ENCODE measurements at places on chromosomes 16 and 17.

DNA sequence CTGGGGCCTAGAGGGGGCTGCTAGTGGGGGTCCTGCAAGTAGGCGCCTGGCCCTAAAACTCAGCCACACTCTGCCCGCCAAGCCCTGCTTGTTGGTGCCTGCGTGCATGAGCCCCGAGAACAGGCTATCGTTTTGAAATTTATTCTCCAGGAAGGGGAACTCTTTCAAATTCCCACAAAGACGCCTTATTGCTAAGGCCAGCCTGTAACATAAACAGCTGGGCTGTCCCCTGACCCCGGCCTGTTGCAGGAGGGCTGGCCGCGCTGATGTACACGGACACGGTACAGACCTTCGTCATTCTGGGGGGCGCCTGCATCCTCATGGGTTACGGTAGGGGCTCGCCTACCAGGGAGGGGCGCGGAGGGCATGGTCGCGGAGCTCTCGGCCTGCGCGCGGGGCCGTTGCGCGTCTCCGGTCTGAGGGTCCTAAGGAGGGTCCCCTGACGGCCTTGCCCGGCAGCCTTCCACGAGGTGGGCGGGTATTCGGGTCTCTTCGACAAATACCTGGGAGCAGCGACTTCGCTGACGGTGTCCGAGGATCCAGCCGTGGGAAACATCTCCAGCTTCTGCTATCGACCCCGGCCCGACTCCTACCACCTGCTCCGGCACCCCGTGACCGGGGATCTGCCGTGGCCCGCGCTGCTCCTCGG, 4.3 kb downstream of the SLC5A2 start:
- peak; percentile 53 for DNase-seq

GRCh38 chr16:50304467-50305440, 38.4 kb downstream of the ADCY7 start:
- DNase-seq, result no peak

DNA sequence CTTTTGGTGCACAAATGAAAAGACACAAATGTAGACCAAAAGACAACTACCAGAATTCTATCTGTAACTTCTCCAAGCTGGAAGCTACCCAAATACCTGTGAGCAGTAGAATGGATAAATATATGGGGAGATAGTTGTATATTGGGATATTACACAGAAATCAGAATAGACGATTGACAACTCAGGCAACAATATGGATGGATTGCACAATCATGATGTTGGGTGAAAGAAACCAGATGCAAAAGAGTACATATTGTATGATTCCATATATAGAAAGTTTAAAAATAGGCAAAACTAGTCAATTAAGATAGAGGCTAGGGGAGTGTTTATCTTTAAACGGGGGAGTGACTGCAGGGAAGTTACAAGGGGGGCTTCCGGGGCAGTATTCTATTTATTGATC, 77.5 kb upstream of the NKD1 start:
- DNase-seq, result no peak

- DNase-seq, result no peak
Measured at GRCh38 chr17:47230864-47231263, 21.7 kb downstream of the MYL4 start.

GRCh38 chr17:45648642-45649041, 135.5 kb upstream of the CRHR1 start:
- no peak for DNase-seq

DNA sequence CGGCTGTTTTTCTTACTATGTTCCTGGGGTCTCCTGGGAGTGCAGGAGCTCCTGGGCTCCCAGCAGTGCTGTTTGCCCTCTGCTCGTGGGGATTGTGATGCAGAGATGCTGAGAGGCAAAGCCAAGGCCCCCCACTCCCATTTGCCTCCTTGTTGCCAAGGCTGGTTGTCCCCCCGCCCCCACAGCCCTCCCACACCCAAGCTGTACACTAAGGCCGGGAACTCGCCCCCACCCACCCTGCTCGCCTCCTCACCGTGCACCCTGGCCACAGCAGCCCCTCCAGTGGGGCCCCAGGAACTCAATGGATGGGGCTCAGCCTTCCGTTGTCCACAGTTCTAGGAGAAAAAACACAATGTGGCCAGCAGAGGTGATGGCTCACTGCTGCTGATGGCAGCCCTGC, 10.2 kb downstream of the NLRC3 start:
- DNase-seq, result no peak

- no peak for DNase-seq
Measured at GRCh38 chr17:8345951-8346665, 6.5 kb downstream of the ODF4 start.

- DNase-seq, result peak; percentile 34
Measured at GRCh38 chr17:47999582-47999981, 28.7 kb downstream of the CDK5RAP3 start.

GRCh38 chr17:6092182-6092902, 22.2 kb downstream of the WSCD1 start:
- no peak for DNase-seq

DNA sequence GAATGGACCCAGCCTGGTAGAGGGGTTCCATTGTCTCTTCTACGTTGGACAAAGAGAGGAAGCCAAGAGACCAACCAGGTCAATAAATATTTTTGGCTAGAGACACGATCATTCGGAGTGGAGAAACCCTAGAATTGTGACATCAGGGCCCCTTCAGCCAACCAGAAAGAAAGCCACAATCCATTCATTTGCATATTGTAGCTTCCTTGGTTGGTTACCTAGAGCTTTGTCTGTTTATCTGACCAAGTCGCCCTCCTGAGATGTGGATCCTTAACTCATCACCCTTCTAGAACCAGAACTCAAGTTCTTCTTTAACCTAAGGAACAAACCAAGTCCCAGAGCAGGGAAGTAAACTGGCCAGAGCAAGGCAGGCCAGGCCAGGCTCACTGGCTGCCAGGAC, at the start of gene CCDC182:
Gene CCDC182, minus strand, starts transcription at position 58 of the 400 bp plus-strand sequence. Its CDS starts 27 bp downstream, at position 31.
- DNase-seq, result no peak

- no peak for DNase-seq
Measured at GRCh38 chr17:69516911-69517310, 102.4 kb downstream of the MAP2K6 start.

DNA sequence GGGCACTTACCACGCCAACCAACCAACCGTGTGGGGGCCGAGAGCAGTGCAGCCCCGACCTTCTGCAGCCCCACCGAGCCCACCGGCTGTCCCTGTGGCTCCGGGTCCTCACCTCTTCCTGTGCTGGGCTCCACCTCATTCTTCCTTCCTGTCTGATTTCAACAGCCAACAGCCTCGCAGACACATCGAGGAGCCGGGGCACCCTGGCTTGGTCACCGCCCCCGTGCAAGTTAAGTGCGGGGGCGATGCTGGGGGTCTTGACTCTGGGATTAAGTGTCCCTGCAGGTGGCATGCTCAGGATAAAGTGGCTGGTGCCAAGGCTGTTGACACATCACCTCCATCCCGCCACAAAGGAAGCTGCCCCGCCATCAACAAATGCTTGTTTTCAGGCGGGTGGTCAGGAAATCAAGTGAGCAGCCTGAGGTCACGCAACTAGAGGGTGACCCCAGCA, at the start of gene NLRC3:
Gene NLRC3, minus strand, starts transcription at position 102 of the 451 bp plus-strand sequence. CDS start 12,367 bp downstream, outside the sequence.
- DNase-seq, result no peak

DNA sequence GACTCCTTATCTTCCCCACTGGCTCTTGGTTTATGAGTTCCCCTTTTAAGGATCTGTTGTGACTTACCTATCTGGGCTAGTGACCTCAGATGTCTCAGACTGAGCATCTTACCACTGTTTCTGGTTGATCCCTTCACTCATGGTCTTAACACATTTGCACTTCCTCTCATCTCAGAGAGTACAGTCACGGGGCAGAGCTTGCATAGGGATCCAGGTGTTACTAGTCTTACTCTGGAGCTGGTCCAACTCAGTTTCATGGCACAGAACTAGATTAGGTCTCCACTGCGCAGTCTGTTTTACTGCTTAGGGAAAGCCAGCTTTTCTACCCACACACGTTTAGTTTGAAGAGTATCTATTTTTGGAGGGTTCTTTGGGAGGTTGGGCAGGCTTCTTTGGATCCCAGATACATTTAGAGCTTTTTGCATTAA, 10.2 kb downstream of the GABARAPL2 start:
- peak; percentile 20 for DNase-seq

- no peak for DNase-seq
Measured at GRCh38 chr17:14448818-14449217, 147.9 kb downstream of the HS3ST3B1 start.

- no peak for DNase-seq
Measured at GRCh38 chr17:12127177-12127576, 106.5 kb downstream of the MAP2K4 start.

- no peak for DNase-seq
Measured at GRCh38 chr17:8557176-8557806, 73.2 kb downstream of the MYH10 start.

DNA sequence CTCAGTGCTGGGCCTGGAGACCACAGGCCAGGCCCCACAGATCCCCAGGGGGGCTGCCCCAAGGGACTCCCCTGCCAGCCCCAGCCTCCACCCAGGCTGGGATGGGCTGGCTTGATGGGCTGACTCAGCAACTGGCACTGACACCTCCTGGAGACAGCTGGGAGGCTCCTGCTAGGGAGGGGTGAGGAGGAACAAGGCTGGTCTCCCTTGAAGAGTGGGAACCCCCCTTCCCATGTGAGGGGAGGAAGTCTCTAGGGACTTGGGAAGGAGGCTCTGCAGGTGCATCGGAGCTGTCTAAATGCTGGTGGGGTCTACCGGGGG, 10.4 kb downstream of the NHERF1 start:
- DNase-seq, result peak; percentile 46

- no peak for DNase-seq
Measured at GRCh38 chr17:65820811-65821210, 259.4 kb upstream of the AXIN2 start.

DNA sequence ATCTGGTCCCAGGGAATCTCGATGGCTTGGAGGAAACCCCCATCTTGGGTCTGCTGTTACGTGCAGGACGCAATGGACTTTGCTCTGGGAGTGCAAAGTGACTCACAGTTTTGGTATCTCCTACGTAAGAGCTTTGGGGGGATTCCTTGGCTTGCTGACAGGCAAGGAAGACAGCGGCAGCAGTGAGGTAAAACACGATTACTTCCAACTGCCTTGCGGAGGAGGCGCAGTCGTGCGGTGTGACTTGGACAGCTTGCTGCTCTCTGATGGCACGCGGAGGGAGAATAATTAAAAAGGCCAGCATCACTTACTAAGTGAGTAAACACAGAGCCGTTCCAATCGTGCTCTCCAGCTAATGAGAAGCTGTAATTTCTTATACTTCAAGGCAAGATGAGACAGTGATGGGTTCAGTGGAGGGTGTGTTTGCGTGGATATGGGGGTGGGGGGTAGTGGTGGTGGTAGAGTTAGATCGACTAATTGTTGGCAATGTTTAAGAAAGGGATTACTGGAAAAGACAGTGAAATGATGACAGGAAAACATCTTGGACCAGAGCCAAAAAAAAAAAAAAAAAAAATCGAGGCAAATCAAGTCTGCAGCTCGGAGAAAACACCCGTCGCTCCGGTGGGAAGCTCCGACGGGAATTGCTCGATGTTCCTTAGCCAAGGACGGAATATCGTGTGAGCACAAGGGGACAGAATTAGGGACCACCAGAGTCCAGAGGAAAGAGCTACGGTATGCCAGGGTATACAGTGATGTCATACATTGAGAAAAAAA, 184.8 kb upstream of the ZFHX3 start:
- no peak for DNase-seq

DNA sequence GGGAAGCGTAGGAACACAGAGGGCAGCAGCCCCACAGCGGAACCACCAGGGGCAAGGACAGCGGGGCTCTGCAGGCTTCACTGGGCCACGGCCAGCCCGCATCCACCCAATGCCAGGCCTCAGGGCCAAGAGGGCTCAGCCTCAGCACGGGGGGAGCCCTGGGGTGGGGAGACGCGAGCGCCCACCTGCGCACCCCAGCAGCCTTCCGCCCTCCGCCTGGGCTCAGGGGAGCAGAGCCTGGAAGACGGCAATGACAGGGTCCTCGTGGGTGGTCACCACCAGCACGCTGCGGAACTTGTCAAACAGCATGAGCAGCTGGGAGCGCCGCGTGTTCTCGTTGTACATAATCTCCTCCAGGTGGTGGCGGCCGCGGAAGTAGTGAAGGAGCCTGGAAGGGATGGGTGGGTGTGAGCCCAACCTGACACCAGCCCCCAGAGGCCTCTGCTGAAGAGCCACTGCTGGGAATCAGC, 8.5 kb downstream of the MPG start:
- no peak for DNase-seq

DNA sequence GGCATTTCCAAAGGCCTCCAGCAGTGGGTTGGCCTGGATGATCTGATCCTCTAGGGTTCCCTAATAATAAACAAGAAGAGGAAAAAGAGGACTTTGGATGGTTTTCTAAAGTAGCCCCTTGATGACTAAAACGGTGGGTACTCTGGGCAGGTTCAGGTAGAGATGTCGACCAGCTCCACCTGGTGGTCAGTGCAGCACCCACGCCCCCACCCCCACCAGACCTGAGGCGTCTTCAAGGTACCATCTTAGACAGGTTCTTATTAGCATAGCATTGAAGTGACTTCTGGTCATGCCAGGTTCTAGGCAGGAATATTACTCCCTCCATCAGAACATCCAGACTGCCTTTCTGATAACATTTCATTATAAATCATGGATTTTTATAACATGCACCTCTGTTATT, 15.0 kb downstream of the MYH13 start:
- no peak for DNase-seq

DNA sequence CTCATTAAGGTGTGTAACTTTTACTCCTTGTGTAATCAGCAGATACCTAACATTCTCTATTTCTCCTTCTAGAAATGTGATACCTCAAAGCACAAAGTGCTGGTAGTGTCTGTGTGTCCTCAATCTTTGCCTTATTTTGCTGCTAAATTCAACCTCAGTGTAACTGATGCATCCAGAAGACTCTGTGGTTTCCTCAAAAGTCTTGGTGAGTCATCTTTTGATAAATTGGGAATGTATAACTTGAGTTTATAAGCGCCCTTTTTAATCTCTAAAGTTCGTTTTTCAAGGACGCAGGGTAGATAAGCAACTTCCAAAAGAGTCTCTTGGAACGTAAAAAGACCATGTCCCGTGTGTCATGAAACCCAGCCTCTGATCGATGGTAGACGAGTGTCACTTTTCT, 10.2 kb downstream of the NARF start:
- no peak for DNase-seq

DNA sequence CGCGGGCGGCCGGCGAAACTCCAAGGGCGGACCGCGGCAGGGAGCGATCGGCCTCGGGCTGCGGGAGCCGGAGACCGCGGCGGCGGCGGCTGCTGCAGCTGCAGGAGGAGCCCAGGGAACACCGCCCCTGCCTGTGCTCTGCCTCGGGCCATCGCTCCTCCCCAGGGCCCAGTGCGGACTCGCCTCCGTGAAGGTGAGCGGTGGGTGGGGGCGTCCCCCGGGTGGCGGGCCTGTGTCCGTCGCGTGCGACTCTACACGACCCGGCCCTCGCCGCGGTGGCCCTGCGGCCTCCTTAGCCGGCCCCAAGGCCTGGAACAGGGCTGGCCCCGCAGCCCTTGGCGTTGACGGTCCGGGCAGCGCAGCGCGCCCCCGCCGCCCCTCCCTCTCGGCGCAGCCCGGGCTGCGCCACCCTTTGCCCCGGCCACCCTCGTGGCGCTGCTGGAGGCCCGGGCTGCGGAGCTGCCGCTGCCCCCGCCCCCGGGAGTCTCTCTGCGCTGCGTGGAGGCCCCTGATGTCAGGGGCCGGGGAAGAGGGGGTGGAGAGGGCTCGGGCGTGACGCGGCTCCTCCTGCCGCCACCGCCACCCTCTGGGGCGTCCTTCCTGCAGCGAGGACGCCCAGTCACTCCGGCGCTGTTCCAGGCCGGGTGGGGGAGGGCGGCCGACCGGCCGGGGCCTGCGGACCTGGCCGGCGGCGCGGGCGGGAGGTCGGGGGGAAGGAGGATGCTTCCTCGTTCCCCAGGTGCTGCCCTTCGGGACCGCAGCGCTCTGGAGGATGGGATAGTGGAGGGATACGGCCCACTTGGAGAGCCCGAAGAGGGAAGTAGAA, 485 bp downstream of the DYNLL2 start:
- peak; percentile 84 for DNase-seq
